ENCODE measurements at places on chromosomes 4 and X.

GRCh38 chr4:39047681-39048080, 14.4 kb upstream of the KLHL5 start:
- H3K27ac ChIP-seq, result no peak overlapping the region
- H3K4me3 ChIP-seq, result no peak overlapping the region
- no peaks in the 10 kb centered on the region for H3K36me3 ChIP-seq
- H3K27me3 ChIP-seq, result no peaks in the 10 kb centered on the region
- no peaks in the 10 kb centered on the region for H3K4me1 ChIP-seq

GRCh38 chr4:92969650-92970379, 666.0 kb downstream of the GRID2 start:
- H3K27me3 ChIP-seq, result no peaks in the 10 kb centered on the region
- H3K36me3 ChIP-seq, result no peaks in the 10 kb centered on the region
- no peak for DNase-seq
- no peak overlapping the region for H3K27ac ChIP-seq

- no peaks in the 10 kb centered on the region for H3K36me3 ChIP-seq
- H3K27ac ChIP-seq, result no peak overlapping the region
- no peak for DNase-seq
- no peaks in the 10 kb centered on the region for H3K4me1 ChIP-seq
- H3K4me3 ChIP-seq, result no peak overlapping the region
Measured at GRCh38 chrX:119826399-119826959, 26.3 kb downstream of the UPF3B start.

- no peaks in the 10 kb centered on the region for H3K36me3 ChIP-seq
- no peak overlapping the region for H3K4me3 ChIP-seq
- no peaks in the 10 kb centered on the region for H3K27me3 ChIP-seq
- H3K4me1 ChIP-seq, result no peaks in the 10 kb centered on the region
- DNase-seq, result peak; percentile 73
Measured at GRCh38 chrX:53481816-53482465, 47.8 kb upstream of the HSD17B10 start.

GRCh38 chr4:172169871-172170270, 356.7 kb downstream of the GALNTL6 start:
- no peak overlapping the region for H3K27ac ChIP-seq
- no peaks in the 10 kb centered on the region for H3K27me3 ChIP-seq
- H3K4me3 ChIP-seq, result no peak overlapping the region
- H3K36me3 ChIP-seq, result no peaks in the 10 kb centered on the region
- DNase-seq, result no peak
- H3K4me1 ChIP-seq, result no peaks in the 10 kb centered on the region

DNA sequence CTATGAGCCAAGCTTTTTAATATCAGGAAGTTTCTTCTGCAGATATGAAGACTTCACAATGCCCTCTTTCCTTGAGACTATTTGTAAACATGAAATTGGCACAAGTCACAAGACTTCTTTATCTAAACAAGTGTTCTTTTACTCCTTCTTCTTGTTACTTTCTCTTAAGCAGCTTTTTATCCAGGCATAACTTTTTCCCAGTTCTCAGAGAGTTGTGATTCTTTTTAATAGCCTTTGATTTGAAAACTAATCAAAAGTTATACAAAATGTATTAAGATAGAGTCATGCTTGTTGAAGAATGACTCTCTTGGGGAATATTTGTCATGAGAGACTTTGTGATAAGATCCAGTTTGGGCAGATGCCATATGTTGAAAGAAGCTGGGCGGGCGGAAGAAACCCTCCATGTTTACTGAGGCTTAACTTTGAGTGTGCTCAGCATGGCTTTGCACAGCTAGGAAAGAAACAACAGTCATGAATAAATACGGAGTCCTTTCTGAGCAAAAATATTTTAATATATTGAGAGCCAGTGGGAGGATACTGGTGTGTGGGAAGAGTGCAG, 39.3 kb downstream of the SYTL5 start:
- no peaks in the 10 kb centered on the region for H3K27me3 ChIP-seq
- DNase-seq, result no peak
- H3K4me1 ChIP-seq, result no peaks in the 10 kb centered on the region
- H3K4me3 ChIP-seq, result no peak overlapping the region
- no peak overlapping the region for H3K27ac ChIP-seq

GRCh38 chr4:52914051-52914605, 52.0 kb downstream of the RASL11B start:
- no peaks in the 10 kb centered on the region for H3K4me1 ChIP-seq
- DNase-seq, result no peak
- H3K27me3 ChIP-seq, result no peaks in the 10 kb centered on the region
- H3K4me3 ChIP-seq, result no peak overlapping the region
- H3K27ac ChIP-seq, result no peak overlapping the region

GRCh38 chr4:1035510-1035909, 24.1 kb downstream of the FGFRL1 start:
- DNase-seq, result no peak
- H3K4me3 ChIP-seq, result no peak overlapping the region
- no peak overlapping the region for H3K27ac ChIP-seq

GRCh38 chr4:159363361-159363760, 260.5 kb downstream of the RAPGEF2 start:
- no peaks in the 10 kb centered on the region for H3K4me1 ChIP-seq
- no peak overlapping the region for H3K27ac ChIP-seq
- H3K36me3 ChIP-seq, result no peaks in the 10 kb centered on the region
- H3K27me3 ChIP-seq, result no peaks in the 10 kb centered on the region
- DNase-seq, result no peak

- H3K27me3 ChIP-seq, result no peaks in the 10 kb centered on the region
- no peaks in the 10 kb centered on the region for H3K36me3 ChIP-seq
- DNase-seq, result no peak
- peak overlapping the region; percentile 36 for H3K4me3 ChIP-seq
Measured at GRCh38 chrX:70453024-70453618, 8.5 kb downstream of the DLG3 start.

DNA sequence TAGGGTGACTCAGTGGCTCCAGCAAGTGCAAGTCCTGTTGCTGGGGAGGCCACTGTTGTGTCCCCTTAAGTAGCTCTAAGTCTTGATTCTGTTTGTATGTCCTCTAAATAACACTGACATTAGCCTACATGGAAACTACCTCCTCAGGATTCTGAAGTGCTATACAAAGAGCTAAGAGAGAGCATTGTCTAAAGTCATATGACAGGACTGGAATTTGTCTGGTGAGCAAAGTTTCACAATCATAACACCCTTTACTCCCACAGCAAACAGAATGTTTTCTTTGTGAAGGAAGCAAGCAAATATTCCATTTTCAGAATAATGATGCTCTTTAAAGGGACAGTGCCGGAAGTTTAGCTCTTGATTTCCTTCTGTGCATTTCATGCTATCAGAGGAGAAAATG, 23.4 kb upstream of the CT47A1 start:
- DNase-seq, result no peak
- no peak overlapping the region for H3K27ac ChIP-seq
- no peak overlapping the region for H3K4me3 ChIP-seq
- H3K27me3 ChIP-seq, result no peaks in the 10 kb centered on the region

GRCh38 chr4:16627999-16628398, 270.4 kb downstream of the LDB2 start:
- H3K4me1 ChIP-seq, result no peaks in the 10 kb centered on the region
- H3K4me3 ChIP-seq, result no peak overlapping the region
- no peak overlapping the region for H3K27ac ChIP-seq
- no peak for DNase-seq

DNA sequence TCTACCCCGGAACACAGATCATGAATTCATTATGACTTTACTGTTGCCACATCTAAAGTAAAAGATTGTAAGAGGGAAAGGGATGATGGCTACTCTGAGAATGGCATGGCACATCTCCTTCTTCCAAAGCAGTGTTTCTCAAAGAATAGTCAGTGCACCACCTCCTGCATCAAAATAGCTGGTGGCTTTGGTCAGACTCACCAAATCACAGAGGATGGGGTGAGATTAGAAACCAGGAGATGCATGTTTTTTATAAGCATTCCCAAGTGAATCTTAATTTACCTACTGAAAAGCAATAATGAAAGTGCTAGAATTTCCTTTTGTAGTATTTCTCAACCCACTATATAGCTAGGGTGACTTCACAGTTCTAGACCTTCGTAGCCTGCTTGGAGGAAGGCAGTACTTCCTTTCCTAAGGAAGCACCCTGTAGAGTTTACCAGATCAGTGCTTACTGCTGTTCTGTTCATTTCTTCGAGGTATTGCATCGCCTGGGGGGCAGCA, 340.8 kb upstream of the KLF3 start:
- H3K4me3 ChIP-seq, result no peak overlapping the region
- H3K36me3 ChIP-seq, result no peaks in the 10 kb centered on the region
- H3K4me1 ChIP-seq, result peaks cover 7% of the 10 kb centered on the region
- no peak for DNase-seq
- H3K27me3 ChIP-seq, result no peaks in the 10 kb centered on the region
- no peak overlapping the region for H3K27ac ChIP-seq

DNA sequence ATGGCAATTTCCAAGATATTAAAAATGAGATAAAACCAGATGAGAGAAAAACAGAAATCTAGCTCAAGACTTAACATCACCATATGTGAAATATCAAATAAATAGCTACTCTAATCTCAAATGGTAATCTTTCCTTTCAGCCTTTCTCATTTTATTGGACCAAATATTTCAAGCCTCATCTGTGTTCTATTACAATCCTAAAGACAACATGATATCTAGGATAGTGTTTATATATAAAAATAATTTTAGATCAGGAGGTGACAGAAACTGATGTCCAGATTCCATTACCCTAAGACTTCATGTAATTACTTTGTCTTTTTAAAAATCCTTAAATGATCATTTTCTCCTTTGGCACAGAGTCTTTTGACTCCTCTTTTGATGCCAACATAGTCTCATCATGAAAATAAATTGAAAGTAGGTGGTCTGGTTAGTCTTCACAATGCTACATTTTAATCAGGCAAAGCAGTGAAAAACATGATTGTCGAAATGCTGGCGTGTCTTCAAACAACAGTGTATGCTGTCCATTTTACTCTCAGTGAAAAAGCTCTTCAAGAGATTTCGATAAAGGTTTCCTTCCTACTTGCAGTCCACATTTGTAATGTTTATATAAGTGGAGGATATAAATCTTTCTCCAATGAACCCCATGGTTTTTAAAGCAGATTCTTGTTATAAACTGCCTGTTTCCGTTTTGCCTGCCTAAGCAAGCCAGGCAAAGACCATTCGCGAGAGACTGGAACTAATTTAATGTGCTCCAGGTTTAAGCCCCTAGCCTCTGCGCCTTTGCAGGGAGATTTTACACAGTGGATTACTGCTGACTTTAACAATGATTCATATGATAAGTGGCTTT, 169.8 kb downstream of the SCFD2 start:
- no peaks in the 10 kb centered on the region for H3K4me1 ChIP-seq
- no peak overlapping the region for H3K4me3 ChIP-seq
- H3K27ac ChIP-seq, result no peak overlapping the region
- H3K36me3 ChIP-seq, result no peaks in the 10 kb centered on the region
- no peaks in the 10 kb centered on the region for H3K27me3 ChIP-seq

DNA sequence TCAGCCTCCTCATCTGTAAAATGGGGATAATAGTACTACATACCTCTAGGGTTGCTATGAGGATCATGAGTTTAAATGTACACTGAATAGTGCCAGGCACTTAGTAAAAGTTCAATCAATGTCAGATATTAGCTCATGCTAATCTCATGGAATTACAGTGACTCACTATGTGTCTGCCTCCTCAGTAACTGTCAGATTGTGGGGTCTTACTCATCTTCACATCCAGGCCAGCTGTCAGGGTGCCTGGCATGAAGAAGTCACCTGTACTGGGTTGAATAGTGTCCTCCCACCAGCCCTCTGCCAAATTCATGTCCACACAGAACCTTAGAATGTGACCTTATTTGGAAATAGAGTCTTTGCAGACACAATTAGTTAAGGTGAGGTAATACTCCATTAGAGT, 54.3 kb upstream of the STIM2 start:
- H3K4me1 ChIP-seq, result no peaks in the 10 kb centered on the region
- H3K36me3 ChIP-seq, result no peaks in the 10 kb centered on the region
- H3K4me3 ChIP-seq, result no peak overlapping the region
- H3K27ac ChIP-seq, result no peak overlapping the region
- DNase-seq, result no peak
- no peaks in the 10 kb centered on the region for H3K27me3 ChIP-seq

DNA sequence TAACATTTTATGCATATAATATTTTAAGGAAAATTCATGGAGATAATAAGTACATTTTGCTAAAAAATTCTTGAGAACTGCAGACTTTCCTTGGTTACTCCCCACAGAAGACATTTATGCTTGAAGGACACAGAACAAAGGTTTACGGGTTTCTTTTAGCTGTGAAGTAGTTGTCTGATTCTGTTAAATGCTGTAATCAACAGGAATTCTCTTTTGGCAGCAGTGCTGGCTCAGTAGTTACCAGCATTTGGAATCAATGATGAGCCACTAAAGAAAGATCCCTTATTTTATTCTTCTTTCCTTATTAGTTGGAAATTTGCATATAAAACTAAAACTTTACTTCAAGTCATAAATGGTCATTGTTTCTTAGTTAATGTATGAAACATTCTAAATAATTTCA, 199.3 kb upstream of the FAT4 start:
- H3K4me3 ChIP-seq, result no peak overlapping the region
- H3K27ac ChIP-seq, result no peak overlapping the region
- no peak for DNase-seq
- H3K27me3 ChIP-seq, result no peaks in the 10 kb centered on the region
- no peaks in the 10 kb centered on the region for H3K36me3 ChIP-seq

GRCh38 chr4:139532947-139533346, 23.1 kb downstream of the SETD7 start:
- no peaks in the 10 kb centered on the region for H3K27me3 ChIP-seq
- DNase-seq, result no peak
- H3K36me3 ChIP-seq, result no peaks in the 10 kb centered on the region
- H3K27ac ChIP-seq, result no peak overlapping the region
- no peak overlapping the region for H3K4me3 ChIP-seq

DNA sequence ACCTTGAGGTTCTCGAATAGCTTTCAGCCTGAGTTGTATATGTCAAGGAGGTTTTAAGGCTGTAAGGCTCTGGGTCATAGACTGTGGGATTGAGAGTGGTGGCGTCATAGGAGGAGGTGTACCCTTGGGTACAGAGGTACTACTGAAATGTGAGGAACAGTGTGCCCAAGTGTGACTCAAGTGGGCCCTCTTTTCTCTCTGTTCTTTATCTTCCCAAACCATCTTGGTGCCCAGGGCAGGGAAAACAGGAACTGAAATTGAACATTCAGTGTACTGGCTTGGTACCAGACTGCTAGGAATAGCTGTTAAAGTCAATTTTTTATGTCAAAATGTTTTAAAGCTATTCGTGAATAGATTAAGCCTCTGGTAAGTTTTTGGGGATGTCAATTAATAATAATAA, 136.2 kb upstream of the RPS6KA3 start:
- H3K36me3 ChIP-seq, result no peaks in the 10 kb centered on the region
- H3K4me3 ChIP-seq, result no peak overlapping the region
- no peak for DNase-seq
- no peak overlapping the region for H3K27ac ChIP-seq

- H3K36me3 ChIP-seq, result no peaks in the 10 kb centered on the region
- H3K27me3 ChIP-seq, result no peaks in the 10 kb centered on the region
- no peak overlapping the region for H3K4me3 ChIP-seq
- H3K27ac ChIP-seq, result no peak overlapping the region
- DNase-seq, result no peak
- no peaks in the 10 kb centered on the region for H3K4me1 ChIP-seq
Measured at GRCh38 chrX:132364313-132364712, 124.5 kb downstream of the MBNL3 start.
